Subcutaneous preadipocyte (primary cell): ENCODE measurements at places on chromosomes 5 and 9. TPM values are rescaled to one million over a fixed set of nuclear protein-coding genes. Genes with fewer than 3 reads are reported as not detected.

OR13C2 gene
- total RNA-seq = not detected in 2 replicates

NMUR2 gene
- not detected in 2 replicates for total RNA-seq

IFNA13 gene
- total RNA-seq = not detected in 2 replicates

BAAT gene
- total RNA-seq = under 0.01 TPM in 1 of 2 replicates, not detected in the other

PCDHGB4 gene
- total RNA-seq = 5.9 and 8.8 TPM in 2 replicates

SLC36A3 gene
- not detected in 2 replicates for total RNA-seq

LCN9 gene
- total RNA-seq = not detected in 2 replicates
